Nasal cavity respiratory epithelium epithelial cell of viscerocranial mucosa (primary cell): ENCODE measurements at places on chromosomes 6 and 20. TPM values are rescaled to one million over a fixed set of nuclear protein-coding genes. Genes with fewer than 3 reads are reported as not detected.

Gene ACTL10
- total RNA-seq, result 1.4 and 1.7 TPM in 2 replicates

Gene HMGA1
- 117 and 173 TPM in 2 replicates for total RNA-seq

Gene FHL5
- total RNA-seq, result not detected in 2 replicates

Gene TNF
- under 0.01 and 0.07 TPM in 2 replicates for total RNA-seq
